ENCODE measurements at places on chromosomes 5 and 9. TPM values are rescaled to one million over a fixed set of nuclear protein-coding genes. Genes with fewer than 3 reads are reported as not detected.

DNA sequence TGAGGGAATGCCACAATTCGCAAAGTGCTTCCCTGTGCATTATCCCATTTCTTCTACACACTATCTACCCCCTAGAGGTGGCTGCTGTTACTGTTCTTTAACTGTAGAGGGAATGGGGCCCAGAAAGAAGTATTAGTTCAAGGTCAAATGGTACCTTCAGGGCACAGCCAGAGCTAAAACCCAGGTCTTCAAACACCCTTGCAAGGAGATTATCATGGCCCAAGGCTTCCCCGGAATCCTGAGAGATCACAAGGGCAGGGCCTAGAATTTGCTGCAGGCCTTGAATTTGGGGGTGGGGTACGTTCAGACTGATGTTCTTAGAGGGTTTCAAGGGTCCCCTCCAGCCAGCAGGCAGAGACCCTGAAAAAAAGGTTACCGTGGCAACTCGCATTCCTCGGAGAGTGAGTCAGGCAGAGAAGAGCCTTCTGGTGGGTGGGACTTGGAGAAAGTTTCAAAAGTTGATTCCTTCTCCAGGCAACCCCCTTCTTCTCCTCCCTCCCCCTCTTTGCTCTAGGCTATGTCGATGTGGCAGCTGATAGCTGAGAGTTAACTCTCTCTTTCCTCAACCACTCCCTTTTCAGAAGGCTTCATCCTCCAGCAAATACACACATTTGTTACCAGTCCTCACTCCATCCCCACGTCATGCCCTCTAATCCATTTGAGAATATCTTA, 1.9 kb downstream of the SPARC start:
- peak; percentile 79 for DNase-seq

PDE6A gene
- not detected for total RNA-seq

- DNase-seq: no peak
These were observed 51.4 kb upstream of the NEK6 start for GRCh38 chr9:124206391-124206790.

DNA sequence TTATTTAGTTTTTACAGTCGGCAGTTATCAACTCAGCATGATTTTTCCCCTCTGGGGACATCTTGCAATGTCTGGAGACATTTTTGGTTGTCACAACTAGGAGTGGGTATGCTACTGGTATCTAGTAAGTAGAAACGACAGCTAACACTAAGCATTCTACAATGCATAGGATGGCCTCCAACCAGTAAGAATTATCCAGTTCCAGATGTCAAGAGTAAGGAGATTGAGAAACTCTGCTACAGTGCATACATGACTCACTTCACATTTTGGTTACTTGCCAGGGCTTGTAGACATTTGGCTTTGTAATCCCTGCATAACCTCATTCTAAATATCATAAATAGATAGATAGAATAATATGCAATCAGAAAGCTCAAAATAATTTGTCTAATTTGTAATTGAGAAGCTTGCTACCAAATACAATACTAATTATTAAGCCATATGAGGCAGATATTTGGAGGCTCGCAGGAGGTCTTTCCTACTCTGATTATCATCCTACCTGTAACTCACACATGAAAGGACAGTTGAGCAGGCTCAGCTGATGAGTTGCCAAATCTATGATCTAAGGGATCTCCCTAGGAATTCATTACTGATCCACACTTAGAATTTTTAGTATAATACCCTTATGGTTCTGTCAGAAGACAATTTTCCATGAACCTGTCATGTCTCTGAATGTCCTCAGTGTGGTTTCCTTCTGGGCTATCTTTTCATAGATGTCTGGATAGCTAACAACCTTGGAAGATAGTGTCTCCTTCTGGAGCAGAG, 346.9 kb upstream of the TLE4 start:
- peak; percentile 55 for DNase-seq

DNA sequence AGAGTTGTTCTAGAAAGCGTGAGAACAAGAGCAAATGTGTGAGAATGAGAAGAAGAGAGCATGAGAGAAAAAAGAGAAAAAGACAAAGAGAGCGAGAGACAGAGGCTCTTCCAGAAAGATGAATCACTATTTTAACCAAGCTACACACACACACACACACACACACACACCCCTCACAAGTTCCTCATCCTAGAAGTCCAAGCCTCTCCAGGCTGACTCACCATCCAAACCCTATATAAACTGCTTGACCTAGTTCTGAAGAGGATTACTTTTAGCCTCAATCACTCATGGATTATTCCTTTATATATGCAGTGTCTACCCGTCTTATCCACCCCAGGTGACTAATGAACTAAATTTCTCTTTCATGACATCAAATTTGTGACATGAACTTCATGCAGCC, 37.6 kb downstream of the C9orf57 start:
- peak; percentile 58 for DNase-seq

- DNase-seq: no peak
These were observed 27.5 kb downstream of the GPX3 start for GRCh38 chr5:151047814-151048425.

GRCh38 chr9:128845186-128845931, 15.8 kb upstream of the SPOUT1 start:
- DNase-seq: no peak

- no peak for DNase-seq
These were observed 319.7 kb downstream of the GLIS3 start for GRCh38 chr9:3980212-3980611.

DNA sequence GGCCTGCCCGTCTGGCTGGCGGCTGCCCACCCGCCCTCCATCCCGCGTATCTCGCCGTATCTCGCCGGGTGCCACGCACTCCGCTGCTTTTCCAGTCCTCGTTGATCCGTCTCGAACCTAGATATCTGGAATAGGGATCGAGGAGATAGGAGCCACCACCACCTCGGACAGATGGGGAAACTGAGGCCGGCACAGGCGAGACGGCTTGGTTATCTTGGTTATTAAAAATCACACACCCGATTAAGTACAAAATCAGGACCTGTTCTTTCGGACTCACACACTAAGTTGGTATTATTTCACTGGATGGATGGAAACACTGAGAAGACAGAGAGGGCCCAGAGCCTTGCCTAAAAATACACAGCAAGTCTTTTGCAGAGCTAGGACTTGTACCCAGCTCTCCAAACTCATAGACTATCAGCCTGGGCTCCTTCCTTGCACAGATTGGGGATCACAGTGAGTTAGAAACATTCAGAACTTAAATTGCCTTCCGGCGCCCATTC, 678 bp downstream of the SLC26A2 start:
- DNase-seq: no peak

GRCh38 chr5:59322894-59323293, 570.6 kb downstream of the PDE4D start:
- DNase-seq: no peak

GRCh38 chr5:124888050-124888506, 141.6 kb upstream of the ZNF608 start:
- DNase-seq: no peak

CIZ1 gene
- total RNA-seq: 32.0 TPM

DNAH5 gene
- 1.5 TPM for total RNA-seq

GRCh38 chr5:67878933-67879332, 336.6 kb upstream of the PIK3R1 start:
- no peak for DNase-seq

DNA sequence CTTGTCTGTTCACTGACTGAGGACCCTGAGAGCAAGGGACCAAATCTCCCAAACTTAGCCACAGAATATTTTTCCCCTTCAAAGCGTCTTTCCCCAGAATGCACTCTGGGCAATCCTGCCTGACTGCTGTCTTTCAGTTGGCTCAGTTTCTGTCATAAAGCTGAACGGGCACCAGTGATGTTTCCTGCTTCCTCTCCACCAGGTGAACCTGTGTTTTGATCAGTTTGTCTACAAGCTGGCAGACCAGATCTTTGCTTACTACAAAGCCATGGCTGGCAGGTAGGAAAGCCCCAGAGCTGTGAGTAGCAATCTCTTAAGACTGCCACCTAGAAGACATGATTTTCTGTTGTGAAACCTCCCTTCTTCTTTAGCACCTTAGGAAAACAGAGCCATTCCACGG, 61.8 kb downstream of the CYFIP2 start:
- no peak for DNase-seq

MZB1 gene
- total RNA-seq: not detected

GABBR2 gene
- total RNA-seq: 0.91 TPM

GRCh38 chr5:177996660-177997318, 747 bp upstream of the PROP1 start:
- DNase-seq: no peak

DNA sequence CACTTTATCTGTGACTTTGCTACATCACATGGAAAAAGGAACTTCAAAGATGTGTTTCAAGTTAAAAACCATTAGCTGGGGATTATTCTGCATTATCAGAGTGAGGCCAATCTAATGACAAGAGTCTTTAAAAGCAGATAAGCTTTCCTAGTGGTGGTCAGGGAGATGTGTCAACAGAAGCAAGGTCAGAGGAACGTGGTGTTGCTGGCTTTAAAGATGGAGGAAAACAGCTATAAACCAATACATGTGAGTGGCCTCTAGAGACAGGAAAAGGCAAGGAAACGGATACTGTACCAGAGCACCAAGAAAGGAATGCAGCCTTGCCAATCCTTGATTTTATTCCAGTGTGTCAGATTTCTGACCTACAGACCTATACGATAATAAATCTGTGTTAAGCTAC, 204.2 kb downstream of the TAF11L14 start:
- peak; percentile 39 for DNase-seq

DNA sequence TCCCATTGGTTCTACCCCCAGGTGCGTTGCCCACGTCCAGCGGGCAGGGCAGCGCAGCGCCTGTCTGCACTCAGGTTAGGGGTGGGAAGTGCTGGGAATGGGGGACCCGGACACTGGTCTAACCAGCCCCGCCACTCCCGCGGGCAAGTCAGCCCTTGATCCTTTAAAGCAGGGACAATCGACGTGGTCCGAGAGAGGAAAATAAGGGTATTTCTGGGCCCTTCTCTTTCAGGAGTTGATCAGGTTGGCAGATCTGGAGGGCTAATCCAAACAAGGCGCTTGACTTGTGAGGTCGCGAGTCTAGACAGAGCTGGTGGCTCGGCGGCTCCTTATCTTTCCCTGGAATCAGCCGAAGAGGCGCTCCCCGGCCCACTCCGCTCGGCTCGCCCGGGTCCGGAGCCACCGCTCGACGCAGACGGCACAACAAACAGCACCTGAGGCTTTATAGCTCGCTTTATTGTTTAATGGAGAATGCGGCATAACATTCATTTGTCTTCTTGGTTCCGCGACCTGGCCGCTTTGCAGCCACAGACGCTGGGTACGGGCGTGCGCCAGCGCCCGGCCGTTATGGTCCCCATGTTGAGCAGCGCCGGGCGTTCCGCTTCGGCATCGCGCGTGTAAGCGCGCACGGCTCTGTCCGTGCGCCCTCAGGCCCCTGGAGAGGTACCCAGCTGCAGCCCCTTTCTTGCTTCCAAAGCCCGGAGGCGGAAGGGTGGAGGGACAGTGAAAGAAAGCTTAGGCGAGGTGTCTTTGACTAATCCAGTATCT, 15.8 kb downstream of the ISL1 start:
- DNase-seq: no peak

CDH9 gene
- total RNA-seq: not detected

- DNase-seq: no peak
These were observed 547.7 kb downstream of the MAT2B start for GRCh38 chr5:164053123-164053522.

DNA sequence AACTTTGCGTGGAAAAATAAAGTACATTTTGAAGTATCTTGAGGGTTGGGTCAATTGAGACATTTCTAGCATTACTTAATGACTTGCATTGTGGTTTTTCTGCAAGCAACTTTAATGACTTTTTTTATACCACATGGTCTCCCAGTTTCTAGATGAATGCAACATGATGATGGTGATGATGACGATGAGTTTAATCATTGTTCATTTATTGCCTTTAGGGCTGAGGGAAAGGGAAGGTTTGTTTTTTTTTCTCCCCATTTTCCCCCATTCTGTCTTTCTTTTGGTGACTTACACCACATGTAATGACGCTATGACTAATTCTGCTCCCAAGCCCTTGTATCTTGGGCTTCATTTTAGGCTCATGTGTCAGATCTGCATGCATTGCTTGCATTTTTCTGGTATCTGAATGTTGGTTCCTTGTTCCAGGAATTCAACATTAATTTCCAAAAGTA, 57.7 kb upstream of the NXNL2 start:
- peak; percentile 63 for DNase-seq

GRIA1 gene
- total RNA-seq: not detected

DNA sequence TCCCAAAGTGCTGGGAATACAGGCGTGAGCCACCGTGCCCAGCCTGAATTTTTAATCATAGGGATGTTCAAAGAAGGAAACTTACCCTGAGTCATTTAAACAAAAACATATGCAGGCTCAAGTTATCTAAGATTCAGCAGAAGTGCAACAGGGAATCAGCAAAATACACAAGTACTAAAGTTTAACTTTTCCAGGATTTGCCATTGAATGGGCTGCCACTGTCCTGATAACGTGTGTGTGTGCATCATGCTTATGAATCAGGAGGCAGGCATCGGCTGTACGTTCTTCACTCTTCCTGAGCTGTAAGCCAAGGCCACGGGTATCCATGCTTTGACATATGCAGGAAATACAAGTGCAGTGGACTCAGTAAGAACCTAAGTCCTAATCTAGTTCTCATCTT, 48.8 kb upstream of the FST start:
- DNase-seq: no peak

GRCh38 chr5:171157276-171157675, 151.8 kb upstream of the TLX3 start:
- no peak for DNase-seq

GRCh38 chr5:170846416-170846815, 15.4 kb upstream of the RANBP17 start:
- no peak for DNase-seq

- DNase-seq: peak; percentile 11
These were observed 107.6 kb downstream of the LURAP1L start for GRCh38 chr9:12882430-12882829.

GRCh38 chr5:172145870-172146747, 41.9 kb downstream of the STK10 start:
- no peak for DNase-seq

FGF1 gene
- total RNA-seq: 3.2 TPM

CNTFR gene
- 0.15 TPM for total RNA-seq

STARD4 gene
- total RNA-seq: 67.1 TPM

PITX1 gene
- 32.6 TPM for total RNA-seq

Measured in H4 (cell line).